ENCODE measurements at places on chromosomes 1 and 21.

- DNase-seq, result no peak
Observed at GRCh38 chr1:174358344-174358743, 89.4 kb upstream of the GPR52 start.

- no peak for DNase-seq
Observed at GRCh38 chr1:205430696-205431305, 8.9 kb upstream of the LEMD1 start.

DNA sequence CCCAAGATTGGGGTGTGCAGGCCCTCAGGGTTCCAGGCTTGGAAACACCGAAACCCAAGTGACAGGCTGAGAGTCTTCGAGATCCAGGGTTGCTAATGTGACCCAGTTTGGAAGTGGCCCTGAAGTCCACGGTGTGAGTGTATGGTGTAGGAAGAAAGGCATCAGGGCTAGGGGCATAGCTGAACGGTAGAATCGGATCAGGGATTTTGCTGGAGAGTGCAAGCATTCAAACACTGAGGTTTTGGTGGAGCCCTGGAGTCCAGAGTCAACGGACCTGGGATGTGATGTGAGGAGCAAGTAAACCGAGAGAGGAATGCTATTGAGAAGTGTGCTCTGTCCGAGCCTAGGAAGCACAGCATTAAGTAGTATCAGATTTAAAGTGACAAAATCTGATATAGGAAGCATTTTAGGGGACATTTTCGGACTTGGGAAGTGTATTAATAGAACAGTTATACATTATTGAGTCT is 958 bp downstream of the NFYC start:
- no peak for DNase-seq

DNA sequence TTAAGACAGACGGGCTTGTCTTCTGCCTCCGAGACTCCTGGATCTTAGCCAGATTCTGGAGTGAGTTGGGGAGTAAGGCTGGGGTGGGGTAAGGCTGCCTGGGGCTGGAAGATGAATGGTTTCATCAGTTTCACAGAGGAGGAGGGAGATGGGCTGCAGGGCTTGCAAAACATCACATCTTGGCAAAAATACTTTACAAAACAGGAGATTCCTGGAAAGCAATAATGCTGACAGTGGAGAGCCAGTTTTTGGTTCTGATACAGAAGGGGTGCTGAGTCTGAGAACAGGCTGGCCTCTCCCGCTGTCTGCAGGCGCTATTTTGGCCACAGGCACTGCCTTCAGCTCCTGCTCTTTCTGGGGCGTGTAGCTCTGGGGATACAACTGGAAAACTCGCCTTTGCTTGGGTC is 83.4 kb upstream of the KCNE2 start:
- DNase-seq, result no peak

DNA sequence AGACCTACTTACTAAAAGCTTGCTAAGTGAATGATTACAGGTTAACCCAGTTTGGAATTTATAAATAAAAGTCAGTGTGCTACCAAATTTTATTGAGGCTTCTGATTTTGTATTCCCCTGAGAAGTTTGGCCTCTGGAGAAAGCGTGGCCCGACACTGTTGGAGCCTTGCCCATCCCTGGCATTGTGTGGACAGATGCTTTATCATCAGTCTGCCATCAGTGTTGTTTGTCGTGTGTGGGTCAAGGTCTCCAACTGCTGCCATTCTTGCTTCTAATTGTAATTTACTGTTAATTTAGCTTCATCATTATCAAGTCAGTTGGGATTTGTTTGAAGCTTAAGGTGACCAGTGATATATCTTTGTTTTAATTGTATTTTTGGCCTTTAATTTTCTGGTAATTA is 62.0 kb upstream of the LPGAT1 start:
- DNase-seq, result no peak

- no peak for DNase-seq
Observed at GRCh38 chr1:7941437-7941793, 776 bp upstream of the TNFRSF9 start.

DNA sequence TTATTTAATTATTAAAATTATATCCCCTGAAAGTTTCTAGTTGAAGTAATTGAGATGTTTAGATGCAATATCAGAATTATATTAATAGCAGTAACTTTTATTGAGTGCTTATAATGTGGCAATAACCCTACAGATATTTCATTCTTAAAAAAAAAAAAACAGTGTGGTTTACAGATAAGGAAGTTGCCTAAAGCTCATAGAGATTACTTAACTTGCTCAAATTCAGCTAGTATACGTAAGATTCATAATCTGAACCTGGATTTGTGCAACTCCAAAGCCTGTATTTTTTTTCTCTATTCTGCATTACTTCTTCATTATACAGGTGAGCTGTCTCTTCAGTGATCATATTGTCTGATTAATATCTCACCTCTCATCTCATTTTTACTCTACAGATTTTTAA is 156.0 kb upstream of the PTBP2 start:
- DNase-seq, result no peak

DNA sequence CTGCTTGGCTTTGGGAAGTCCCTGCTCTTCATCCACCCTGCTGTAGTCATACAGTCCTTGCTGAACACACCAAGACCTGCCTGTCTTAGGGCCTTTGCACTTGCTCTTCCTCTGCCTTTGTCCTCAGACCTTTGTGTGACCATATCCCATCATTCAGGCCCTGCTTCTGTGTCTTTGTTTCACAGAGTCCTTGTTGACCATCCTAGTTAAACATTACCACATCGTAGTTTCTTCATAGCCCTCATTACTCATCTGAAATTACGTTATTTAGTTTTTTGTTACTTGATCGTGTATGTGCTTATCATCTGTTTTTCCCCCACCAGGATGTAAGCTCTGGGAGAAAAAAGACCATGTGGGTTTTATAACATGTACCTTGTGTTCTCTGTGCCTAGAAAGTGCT is 18.3 kb upstream of the SPRR5 start:
- no peak for DNase-seq

DNA sequence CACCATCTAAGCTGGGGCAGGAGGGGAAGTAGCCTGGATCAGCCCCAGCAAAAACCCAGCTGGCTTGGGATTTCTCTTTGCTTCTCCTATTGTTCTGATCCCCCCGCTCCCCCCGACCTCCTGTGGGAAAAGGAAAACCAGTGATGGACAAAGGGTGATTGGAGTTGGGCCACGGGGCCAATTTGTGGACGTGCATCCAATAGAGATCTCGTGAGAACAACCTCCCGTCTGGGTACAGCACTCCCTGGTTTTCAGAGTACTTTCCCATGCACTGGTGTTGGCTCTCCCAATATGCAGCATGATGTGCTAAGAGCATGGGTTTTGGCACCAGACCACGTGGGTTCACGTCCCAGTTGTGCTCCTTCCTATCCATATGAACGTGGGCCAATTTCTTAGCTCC is 9.0 kb downstream of the BLACAT1 start:
- no peak for DNase-seq

Measured in stimulated activated CD4-positive, alpha-beta T cell treated with anti-CD3 and anti-CD28 coated beads, Interleukin-1b, Interleukin-23, amount 100 ng/mL, for 1 hour (primary cell).